ENCODE measurements at places on chromosomes 13 and 19.

GRCh38 chr13:51663973-51664957 lies 80.0 kb downstream of the WDFY2 start:
- DNase-seq: no peak

GRCh38 chr13:113483504-113484293 lies 6.8 kb downstream of the DCUN1D2 start:
- no peak for DNase-seq

GRCh38 chr13:44044547-44045179 lies 165.0 kb downstream of the LACC1 start:
- no peak for DNase-seq

DNA sequence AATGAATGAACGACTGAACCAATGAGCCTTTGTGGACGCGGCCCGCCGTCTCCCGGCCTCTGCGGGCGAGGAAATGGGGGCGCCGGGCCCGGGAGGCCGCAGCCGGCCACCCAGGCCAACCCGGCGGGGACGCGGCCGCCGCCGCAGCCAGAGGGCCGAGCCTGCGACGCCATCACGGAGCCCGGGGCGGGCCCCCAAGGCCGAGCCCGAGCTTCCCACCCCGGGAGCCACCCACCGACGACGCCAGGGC lies 216 bp downstream of the SUGP2 start:
- no peak for DNase-seq

- no peak for DNase-seq
Measured at GRCh38 chr13:26476111-26476781, 81.2 kb upstream of the WASF3 start.

DNA sequence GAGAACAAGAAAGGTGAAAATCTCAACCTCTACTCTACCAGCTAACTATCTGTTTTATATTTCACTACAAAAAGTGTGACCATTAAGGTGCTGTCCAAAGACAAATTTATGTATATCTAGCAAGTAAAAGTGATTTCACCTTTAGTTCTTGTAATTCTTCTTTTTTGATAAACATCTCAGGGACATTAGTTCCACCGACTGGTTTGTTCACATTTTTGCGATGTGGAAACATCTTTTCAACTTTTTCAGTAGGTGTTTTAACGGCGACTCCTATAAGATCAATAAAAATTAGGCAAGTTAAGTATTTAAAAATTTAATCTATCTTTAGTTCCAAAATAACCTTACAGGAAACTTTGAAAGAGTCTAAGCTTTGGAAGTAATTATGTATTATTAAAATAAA lies 33.3 kb downstream of the CLDN10 start:
- no peak for DNase-seq

DNA sequence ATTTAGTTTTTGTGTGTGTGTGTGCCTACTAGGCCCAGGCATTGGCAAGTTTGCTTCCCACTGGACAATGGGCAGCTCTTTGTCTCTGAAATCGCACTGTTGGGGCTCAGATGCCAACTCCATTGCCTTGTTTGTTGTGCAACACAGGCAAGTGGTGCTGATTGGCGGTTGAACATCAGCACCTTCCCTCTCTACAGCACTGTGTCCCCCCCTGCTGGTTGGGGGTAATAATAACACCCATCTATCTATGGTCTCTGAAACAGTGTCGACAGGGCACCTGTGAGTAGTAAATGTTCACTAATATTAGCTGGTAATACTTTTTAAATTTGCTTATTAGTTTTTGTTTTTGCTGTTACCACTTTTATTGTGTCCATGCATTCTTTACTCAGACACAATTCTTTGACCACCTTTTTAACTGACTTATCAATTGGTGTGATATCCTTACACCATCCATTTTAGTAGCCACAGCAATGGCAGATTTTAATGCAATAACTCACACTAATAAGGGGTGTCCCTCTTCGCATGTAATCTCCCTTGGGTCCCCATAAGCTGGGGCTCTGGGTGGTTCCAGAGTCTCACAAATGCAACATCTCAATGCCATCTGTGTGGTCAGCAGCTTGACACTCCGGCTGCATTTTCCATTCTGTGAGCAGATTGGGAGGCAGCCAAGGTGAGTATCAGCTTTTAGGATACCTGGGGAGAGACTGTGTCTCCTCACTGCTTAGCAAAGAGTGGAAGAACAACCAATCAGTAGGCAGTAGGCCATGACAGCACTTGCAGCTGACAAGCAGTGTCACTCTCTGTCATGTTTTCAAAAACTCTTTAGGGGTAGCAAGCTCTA lies 47.7 kb upstream of the UQCRFS1 start:
- no peak for DNase-seq

GRCh38 chr13:101454767-101455166 lies 2.3 kb downstream of the ITGBL1 start:
- DNase-seq: no peak

GRCh38 chr19:38173291-38174041 lies 50.6 kb downstream of the DPF1 start:
- DNase-seq: no peak

GRCh38 chr13:113801289-113801961 lies 42.4 kb downstream of the TMEM255B start:
- DNase-seq: no peak

- no peak for DNase-seq
Measured at GRCh38 chr13:80274643-80275042, 66.3 kb downstream of the SPRY2 start.

DNA sequence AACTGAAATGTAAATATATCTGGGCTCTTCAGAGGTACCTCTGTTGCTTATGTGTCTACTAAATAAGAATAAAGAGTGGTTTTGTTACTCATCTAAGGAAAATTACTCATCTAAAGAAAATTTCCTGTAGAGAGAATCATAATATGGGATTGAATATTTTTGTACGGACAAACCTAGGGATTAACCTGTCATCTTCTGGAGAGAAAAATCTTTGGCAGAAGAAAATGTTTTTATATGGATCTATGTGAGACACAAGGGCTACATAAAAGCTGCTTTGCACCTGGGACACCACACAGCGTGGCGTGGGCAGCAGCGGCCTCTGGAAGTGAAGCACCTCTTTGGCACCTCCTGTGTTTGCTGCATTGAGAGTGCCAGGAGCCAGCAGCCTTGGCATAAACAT lies 242.9 kb upstream of the DACH1 start:
- no peak for DNase-seq

- DNase-seq: no peak
Measured at GRCh38 chr13:23959231-23959862, 62.0 kb upstream of the C1QTNF9B start.

DNA sequence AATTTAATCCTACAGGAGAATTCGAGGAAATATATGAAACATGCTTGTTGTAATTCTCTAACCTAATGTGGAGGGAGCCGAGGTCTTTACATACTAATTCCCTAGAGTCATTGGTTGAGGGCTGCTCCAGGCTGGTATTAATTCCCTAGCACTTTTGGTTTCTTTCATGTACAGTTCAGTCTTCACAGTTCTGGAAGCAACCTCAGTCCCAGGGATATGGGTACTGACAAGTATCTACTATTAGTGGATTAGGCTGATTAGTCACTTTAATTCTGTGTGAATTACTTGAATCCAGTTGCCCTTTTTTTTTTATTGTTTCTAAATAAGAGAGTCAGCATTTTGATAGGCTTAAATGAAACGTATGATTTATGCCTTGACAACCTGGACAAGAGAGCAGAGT lies 172.3 kb upstream of the HTR2A start:
- no peak for DNase-seq

DNA sequence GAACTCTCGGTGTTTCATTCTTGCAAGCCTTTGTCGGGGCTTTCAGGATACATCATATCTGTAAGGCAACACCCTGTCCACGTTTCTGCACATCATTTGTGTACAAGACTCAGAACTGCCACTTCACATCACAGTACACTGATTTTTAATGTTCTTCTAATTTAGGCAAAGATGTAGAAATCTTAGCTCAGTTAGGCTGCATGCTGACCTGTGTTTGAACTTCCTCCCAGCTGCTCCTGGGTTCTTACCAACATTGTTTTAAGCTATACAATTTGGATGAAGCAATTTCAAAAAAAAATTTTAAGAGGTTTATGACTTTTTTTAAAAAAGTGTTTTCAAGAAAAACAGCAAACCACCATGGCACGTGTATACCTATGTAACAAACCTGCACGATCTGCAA lies 1047.9 kb upstream of the SLC10A2 start:
- no peak for DNase-seq

DNA sequence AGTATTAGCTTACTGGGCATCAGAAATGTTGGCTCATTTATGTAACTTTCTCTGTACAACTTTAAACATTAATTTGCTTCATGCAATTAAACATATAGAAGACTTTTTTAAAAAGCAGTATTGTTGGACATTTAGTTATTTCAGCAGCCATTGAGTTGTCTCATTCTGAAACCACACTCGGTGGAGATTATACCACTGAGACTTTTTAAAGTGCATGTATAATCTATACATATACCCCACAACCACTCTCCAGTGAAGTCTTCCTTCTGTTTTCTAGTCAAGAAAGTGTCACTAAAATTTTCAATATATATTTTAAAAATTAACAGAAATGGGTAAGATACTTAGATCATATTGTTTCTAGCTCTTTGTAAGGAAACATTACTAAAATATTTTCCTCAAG lies 15.5 kb downstream of the SETDB2 start:
- no peak for DNase-seq

GRCh38 chr13:97057176-97057575 lies 62.9 kb upstream of the OXGR1 start:
- no peak for DNase-seq

- no peak for DNase-seq
Measured at GRCh38 chr19:9667898-9668297, 7.0 kb downstream of the ZNF562 start.

DNA sequence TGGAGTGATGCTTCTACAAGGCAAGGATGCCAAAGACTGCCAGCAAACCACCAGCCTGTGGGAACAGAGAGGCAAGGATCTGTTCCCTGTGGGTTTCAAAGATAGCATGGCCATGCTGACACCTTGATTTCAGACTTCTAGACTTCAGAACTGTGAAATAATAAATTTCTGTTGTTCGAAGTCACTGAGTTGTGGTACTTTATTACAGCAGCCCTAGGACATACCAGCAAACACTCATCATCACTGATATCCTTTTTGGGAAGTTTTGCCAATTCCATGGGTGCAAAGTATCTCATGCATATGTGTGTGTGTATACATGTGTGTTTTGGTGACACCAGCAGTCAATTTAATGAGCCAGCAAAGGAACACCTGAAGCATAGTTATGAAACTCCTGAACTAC lies 21.0 kb downstream of the LMO7 start:
- DNase-seq: no peak

DNA sequence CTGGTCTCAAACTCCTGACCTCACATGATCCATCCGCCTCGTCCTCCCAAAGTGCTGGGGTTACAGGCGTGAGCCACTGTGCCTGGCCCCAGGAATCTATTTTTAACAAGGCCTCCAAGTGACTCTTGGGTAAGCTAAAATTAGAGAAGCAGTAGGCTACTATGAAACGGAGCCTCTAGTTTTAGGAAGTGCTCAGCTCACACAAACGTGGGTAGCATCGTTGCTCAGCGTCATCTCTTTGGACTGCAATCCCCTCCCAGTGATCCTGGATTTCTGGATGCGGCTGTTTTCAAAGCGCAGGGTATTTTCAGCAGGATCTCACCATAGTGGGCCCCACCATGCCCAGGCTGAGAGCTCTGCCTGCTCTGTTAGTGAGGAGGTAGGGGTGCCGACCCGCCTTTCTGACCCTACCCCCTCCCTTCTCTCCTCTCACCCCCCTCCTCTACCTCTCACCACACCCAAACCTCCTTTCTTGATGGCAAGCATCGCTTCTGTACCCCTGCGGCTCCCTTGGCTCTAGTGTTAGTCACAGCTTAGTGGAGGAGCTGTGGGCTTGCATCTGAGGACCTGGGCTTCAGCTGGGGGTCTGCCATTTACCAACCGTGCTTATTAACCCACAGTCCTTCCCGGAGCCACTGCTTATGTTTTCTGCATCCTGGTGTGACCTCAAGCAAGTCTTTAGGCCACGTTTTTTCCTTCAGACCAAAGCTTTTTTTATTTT lies 34.2 kb downstream of the GJA3 start:
- DNase-seq: no peak

GRCh38 chr13:51298812-51299211 lies 40.7 kb upstream of the SERPINE3 start:
- no peak for DNase-seq

GRCh38 chr13:26656919-26657318 lies 99.4 kb downstream of the WASF3 start:
- no peak for DNase-seq

GRCh38 chr13:108902405-108903155 lies 273.2 kb downstream of the MYO16 start:
- no peak for DNase-seq

DNA sequence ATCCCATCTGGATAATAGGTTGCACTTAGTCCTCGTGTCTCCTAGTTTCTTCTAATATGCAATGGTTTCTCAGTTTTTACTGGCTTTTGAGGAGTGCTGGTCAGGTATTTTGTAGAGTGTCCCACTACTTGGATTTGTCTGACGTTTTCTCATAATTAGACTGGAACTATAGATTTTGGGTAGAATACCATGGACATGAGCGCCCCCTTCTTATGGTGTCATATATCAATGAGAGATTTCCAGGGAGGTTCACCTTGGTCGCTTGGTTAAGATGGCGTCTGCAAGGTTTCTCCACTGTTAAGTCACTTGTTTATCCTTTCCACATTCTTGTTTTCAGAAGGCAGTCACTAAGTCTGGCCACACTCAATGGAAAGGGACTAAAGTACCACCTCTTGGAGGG lies 6.7 kb downstream of the SOHLH2 start:
- DNase-seq: no peak

- DNase-seq: no peak
Measured at GRCh38 chr13:33782631-33783030, 35.3 kb upstream of the RFC3 start.

GRCh38 chr13:30932481-30933353 lies at the start of gene TEX26:
Gene TEX26 (plus strand): TSS chr13:30932656. CDS start chr13:30932716, 60 bp downstream.
- no peak for DNase-seq

GRCh38 chr13:42549552-42549936 lies 24.4 kb upstream of the TNFSF11 start:
- no peak for DNase-seq

DNA sequence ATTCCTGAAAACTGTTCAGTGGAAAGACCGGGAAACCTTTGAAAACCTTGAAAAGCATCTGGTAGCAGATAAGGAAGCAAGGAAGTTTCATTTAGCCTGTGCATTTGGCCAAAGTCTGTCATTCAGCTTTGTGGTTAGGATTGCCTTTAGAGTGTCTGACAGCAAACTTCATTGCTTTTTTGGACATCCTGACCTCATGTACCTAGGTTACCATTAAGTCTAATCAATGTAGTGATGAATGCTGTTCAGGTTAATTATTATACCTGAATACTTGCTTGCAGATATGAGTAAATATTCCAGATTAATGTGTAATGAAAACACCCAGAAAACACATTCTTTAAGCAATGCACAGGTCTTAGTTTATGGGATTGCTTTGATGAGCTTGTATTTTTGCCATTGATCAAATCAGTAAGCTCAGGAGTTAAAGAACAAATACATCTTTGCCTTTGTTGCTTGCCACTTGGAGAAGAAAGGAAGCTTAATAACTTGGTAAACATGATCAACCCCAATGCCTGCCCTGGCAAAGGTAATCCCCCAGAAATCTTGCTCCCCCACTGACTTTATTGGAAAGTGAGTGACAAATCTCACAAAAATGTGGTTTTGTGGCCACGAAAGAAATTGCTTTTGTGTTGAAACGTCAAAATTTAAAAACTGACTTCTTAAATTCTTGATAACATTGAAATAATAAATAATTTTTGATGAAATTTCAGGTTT lies 87.4 kb downstream of the SLC15A1 start:
- no peak for DNase-seq

- no peak for DNase-seq
Measured at GRCh38 chr13:100733261-100733660, 58.7 kb upstream of the TMTC4 start.

GRCh38 chr19:34475026-34475974 lies 6.3 kb upstream of the WTIP start:
- no peak for DNase-seq

GRCh38 chr13:78241278-78241919 lies 322.8 kb upstream of the EDNRB start:
- no peak for DNase-seq
